Natural killer cell treated with Interleukin-12 subunit alpha and Interleukin-12 subunit beta and Interleukin-15 and Interleukin-18, amount 100 ng/mL, for 72 hours (primary cell): ENCODE measurements at places on chromosomes 13 and 19.

DNA sequence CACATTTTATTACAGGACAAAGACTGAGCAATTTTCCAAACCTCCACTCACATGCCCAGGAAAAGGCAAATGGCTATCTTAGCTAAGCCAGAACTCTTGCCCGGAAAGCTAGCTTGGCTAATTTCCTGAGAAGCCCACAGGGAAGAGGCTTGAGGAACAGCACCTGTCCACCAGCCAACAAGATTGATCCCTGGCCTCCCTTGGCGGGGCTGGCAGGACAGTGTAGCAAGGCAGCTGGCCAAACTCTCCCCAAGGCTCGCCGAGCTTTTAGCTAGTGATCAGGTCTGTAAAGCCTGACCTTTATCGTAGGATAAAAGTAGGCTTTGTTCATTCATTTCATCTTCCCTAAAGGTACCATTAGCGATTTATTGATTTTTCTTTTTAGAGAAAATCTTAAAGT, 101.4 kb downstream of the UQCRFS1 start:
- no peak for DNase-seq

GRCh38 chr13:42720113-42720857, 61.1 kb upstream of the FAM216B start:
- no peak for DNase-seq

DNA sequence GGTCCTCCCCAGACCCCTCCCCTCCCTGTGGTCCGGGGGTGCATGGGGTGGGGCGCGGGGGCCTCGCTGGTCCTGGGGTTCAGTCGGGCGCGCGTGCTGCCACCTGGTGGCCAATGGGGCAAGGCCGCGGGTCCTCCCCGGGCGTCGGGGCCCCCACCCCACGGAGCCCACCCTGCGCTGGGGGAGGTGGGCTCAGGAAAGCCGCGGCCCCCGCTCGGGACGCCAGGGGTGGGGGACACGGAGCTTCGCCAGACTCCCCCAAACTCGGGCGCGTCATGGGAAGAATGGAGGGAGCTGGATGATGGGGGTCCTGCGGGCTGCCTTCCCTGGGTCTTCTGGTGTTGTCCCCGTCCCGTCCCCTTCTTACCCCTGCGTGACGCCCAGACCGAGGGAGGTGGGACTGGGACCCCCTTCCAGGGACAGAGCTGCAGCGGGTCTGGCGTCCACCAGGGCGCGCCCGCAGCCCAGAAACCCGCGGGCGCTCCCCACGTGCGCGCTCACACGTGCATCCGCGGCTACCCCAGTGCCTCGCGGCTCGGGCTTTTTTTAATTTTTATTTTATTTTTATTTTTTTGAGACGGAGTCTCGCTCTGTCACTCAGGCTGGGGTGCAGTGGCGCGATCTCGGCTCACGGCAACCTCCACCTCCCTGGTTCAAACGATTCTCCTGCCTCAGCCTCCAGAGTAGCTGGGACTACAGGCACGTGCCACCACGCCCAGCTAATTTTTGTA, 19.8 kb upstream of the TCF3 start:
- DNase-seq = no peak

- DNase-seq = no peak
Observed at GRCh38 chr19:38711726-38712153, 32.5 kb downstream of the CAPN12 start.

DNA sequence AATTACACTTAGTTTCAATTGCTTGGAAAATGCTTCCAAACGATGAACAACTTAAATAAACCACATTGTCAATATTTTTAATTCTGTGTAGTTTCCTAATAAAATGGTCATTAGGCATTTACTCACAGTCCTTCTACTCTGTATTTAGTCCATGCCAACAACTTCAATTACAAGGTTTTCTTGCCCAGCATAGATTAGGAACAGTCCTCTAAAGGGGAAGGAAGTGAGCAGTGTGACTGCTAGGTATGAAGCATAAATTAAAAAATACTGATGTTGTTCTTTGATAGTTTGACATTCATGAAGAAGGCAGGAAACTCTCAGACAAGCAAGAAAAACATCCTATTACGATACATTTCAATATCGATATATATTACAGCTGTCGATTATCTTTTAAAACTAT, 716.0 kb upstream of the PCDH9 start:
- no peak for DNase-seq

DNA sequence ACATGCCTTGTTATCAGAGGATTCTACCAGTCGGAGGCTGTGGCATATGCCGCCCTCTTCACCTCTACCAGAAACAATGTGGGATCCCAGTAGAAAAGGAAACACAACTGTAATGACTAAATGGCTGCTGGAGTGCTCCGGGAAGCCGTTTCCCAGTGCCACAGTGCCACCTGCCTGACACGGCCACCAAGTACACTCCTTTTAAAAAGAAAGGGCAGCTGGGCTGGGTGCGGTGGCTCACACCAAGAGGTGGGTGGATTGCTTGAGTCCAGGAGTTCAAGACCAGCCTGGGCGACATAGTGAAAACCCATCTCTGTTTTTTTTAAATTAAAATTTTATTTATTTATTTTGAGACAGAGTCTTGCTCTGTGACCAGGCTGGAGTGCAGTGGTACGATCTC, 67.3 kb downstream of the TRPM4 start:
- DNase-seq = no peak
